ENCODE measurements at places on chromosomes 2 and 18.

- DNase-seq, result no peak
These were observed 555.2 kb upstream of the KLHL29 start for GRCh38 chr2:22829791-22830190.

DNA sequence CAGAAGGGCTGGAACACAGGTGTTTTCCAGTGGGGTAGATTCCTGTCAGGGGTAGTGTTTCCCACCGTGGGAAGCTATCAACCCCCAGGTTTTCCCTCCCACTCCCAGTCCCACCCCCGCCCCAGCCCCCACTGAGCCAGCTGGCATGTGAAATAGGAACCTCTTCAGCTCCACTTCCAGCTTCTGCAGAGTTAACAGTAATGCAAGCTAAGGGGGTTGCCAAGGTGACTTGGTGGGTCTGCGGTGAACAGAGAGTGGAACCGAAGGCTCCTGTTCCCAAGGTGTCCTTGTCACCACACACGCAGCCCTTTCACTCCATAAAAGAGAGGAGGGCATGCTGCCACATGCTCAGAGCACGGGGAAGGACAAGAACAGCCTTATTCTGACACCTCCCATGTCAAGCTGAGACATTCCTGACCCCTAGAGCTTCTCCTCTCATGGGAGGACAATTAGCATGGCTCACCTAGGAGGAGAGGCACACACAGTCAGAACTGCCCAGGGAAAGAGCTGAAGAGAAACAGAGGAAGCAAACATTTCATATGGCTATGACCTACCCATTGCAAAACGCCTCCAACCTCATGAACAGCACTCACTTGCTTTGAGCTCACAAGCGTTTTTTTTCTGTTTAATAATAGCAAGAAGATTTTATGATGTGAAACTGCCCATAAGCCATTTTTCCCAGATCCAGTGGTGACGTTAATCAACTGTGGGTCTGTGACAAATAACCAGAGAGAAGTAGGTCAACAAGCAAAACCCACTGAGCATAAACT is 39.8 kb upstream of the TBC1D8 start:
- no peak for DNase-seq

- DNase-seq, result peak; percentile 67
These were observed 126.4 kb upstream of the EPAS1 start for GRCh38 chr2:46170611-46171350.

GRCh38 chr2:67259556-67260342 is 137.4 kb upstream of the ETAA1 start:
- peak; percentile 49 for DNase-seq

GRCh38 chr2:163171786-163172530 is 333.4 kb upstream of the KCNH7 start:
- no peak for DNase-seq

DNA sequence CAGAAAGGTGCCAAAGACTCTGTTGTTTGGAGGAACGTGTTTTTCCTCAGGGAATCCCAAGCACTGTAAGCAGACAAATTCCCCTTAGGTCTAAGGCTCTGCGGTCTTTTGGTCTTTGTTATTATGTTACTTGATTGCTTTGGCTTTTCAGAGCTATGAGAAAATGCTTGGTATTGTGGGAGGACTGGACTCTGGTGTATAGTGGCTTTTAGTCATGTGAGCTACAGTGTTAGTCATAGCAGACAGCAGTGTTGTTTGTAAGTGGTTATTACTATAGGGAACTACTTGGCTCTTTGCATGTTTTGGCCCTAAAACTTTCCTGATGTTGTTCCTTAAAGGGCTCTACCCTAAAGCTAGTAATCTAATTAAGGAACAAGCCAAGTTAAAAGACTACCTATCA is 956.2 kb upstream of the LRATD1 start:
- no peak for DNase-seq

DNA sequence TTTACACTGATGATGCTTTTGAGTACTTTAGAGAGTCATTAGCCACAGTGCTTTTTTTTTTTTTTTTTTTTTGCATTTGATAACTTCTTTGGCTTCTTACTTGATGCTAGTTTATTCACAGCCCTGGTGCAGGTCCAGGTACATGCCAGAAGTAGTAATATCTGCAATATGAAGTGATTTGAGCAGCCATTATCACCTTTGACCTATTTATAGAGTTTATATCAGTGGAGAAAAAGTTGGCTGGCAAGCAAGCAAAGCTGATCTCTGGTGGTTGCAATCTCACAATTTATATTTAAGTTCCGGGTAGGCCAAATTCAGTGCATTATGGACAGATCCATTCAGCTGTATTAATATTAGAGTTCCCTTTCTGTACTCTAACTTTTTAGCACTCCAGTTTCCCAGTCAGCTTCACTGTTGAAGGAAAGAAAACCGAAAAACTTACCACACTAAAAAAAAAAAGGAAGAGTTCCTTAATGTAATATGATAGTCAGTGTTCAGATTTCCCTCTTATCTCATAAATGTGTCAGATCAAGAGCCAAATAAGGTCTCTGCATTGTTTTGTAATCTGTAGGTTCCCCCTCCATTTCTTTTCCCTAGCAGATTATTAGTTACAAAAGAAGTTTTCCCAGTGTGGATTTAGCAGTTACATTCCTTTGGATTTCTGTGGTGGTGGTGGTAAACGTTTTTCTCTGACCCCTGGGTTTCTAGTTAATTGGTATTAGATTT is 78.6 kb downstream of the HAUS1 start:
- DNase-seq, result no peak

All from SK-N-SH (cell line).